ENCODE measurements at places on chromosomes 16 and 17.

DNA sequence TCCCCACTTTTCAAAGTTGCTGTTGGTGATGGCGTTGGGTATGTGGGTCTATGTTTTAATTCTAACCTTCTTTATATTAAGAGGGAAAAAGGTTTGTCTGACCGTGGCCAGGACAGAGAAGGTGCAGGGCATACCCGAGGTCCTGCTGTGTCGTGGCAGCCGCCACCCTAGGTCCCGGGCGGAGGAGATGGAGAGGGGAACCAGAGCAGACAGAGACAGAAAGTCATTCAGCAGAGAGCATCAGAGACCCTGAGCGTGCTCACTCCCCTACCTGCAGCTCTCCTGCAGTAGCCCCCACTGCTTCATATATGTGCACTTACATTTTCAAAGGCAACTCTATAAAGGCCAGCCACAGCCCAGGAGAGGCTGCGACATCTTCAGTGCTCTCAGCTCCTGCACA lies 327.2 kb upstream of the TNRC6C start:
- DNase-seq, result no peak

DNA sequence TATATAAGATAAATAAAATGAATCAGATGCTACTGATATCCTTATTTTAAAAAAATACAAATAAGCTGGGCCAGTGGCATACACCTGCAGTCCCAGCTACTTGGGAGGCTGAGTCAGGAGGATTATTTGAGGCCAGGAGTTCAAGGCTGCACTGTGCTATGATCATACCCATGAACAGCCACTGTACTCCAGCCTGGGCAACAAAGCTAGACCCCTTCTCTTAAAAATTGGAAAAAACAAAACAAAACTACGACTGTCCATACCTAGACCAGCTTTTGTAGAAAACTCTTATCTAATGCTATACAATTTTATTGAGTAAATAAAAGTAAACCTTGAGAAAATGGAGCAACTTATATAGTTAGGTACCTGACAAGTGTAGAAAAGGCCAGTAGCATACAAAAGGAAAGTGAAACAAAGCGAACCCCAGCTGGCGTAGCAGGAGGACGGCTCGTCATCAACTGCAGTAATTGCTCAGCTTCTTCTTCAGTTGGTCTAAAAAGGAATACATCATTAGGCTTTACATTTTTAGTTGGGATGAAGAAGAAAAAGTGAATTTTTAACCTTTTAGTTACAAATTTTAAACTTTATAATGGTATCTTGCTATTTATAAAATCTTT lies 23.6 kb downstream of the INTS2 start:
- no peak for DNase-seq

GRCh38 chr16:69565671-69566239 lies at the start of gene NFAT5:
Gene NFAT5 (plus strand): TSS chr16:69565966. CDS start chr16:69566302, 336 bp downstream.
- DNase-seq, result peak; percentile 83

- no peak for DNase-seq
Measured at GRCh38 chr17:77311371-77311981, 170.7 kb downstream of the SEC14L1 start.

- peak; percentile 67 for DNase-seq
Measured at GRCh38 chr16:17364319-17365210, 106.2 kb downstream of the XYLT1 start.

DNA sequence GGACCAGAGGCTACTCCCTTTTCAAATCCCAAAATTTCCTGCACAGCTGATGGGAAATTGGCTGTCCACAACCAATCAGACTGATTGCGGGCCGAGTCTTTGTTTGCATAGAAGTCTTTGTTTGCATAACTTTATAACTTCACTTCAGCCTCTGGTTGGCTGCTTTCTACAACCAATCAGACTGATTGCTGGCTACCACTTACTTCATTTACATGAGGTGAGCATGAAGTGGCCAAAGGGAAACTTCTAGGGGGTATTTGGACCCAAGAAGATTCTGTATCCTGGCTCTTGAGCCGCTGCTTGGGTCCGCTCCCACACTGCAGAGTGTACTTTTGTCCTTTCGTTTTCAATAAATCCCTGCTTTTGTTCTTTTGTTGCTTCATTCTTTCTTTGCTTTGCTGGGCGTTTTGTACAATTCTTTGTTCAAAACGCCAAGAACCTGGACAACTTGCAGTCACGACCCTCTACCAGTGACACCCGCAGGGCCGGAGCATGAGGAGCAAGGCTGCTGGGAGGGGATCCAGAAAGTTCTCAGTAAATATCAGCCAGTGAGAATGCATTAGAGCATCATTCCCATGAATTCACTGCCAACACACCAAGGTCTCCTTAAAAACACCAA lies 67.5 kb downstream of the IQCK start:
- no peak for DNase-seq

DNA sequence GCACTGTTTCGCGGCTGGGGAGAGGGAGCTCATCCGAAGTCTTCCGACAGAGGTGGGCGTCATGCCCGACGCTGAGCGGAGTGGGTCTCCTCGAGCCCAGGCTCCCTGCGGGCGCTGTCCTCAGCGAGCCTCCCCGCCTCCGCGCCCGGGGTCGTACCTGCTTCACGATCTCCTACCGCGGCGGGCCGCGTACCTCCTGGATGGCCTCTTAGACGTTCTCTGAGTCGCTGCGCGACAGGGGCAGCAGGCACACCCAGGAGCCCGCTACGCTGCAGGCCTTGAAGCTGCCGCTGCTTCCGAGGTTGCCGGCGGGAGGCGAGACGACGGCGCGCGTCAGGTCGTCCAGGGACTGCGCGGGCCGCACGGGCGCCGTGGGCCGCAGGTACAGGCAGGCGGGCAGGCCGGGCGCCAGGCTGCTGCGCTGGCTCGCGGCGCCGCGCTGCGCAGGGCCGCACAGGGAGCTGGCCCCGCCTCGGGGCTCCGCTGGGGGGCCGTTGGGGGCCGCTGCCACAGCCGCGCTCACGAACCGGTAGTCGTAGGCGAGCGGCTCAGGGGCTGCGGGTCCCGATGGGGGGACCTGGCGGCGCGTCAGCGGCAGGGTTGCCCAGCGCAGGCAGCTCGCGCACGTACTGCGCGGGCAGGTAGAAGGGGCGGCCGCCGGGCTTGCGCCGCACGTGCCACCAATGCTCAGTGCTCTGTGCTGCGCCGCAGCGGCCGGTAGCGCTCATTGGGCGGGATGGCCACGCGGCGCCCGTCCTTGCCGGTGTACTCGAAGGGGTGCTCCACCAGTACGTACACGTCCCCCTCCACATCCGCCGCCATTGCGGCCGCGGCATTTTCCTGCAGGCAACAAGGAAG lies 116.4 kb upstream of the SMURF2 start:
- DNase-seq, result no peak

- DNase-seq, result no peak
Measured at GRCh38 chr17:8210761-8211458, 535 bp upstream of the AURKB start.

DNA sequence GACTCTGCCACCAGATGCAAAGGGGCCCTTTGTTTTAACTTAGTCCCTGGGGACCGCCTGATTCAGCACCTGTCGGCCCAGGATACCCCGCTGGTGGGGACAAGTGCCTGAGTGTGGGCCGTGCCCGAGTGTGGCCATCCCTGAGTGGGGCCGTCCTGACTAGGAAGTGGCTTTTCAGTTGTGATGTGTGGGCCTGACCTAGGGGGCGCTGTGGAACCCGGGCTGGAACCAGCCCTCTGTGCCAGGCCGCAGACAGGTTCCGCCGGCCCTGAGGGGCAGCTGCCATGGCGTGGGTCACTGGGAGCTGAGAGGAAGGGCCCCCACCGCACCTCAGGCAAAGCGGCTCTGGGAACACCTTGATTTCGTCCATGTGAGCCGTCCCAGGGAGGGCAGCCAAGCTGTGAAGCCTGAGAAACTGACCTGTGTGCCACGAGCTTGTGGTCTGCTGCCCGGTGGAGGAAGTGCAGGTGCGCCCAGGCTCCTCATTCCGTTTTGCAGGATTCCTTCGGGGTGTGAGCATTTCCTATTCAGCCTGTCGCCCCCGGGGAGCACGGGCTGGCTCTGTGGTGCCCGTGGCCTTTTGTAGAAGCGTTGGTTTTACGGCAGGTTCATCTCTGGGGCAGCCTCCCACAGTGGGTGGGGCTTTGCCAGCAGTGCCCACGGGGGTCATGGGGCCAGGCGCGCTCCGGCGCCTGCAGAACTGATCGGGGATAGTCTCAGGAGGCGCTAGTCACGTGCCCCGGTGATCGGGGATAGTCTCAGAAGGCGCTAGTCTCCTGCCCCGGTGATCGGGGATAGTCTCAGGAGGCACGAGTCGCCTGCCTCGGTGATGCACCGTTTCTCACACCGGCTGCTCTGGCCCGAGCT lies 5.3 kb downstream of the RPL13 start:
- DNase-seq, result peak; percentile 44

DNA sequence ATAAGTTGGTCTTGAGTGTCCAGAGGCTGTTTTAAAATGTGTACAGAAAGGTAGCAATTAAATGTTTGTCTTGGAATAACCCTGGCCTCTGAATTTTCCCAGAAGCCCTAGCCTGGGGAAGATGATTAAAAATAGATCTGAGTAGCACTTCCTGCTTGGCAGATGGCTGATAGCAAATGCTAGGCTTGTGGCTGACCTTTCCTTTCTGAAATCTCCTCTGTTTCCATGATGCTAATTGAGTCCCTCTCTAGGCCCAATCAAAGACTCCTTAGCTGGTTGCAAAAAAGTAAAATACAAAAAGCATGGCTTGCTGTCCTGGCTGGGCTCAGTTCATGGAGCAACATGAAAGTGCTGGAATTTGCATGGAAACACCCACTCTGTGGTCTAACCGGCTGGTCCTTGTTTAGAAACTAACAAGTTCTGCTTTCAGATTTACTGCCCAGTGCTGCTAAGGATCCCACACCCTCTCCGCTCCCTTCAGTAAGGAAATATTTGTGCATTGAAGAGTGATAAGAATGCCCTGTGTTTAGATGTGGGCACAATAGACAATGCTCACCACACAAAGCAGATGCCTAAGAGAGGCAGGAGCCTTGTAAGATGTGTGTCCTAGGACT lies 40.8 kb downstream of the YPEL2 start:
- peak; percentile 71 for DNase-seq

- no peak for DNase-seq
Measured at GRCh38 chr17:73343168-73343634, 31.4 kb upstream of the CDC42EP4 start.
